NCI-H1417 (cell line): ENCODE measurements at places on chromosomes 7 and 10.
A peak's percentile ranks its signal among the peaks of the same experiment; 100 is the strongest.

DNA sequence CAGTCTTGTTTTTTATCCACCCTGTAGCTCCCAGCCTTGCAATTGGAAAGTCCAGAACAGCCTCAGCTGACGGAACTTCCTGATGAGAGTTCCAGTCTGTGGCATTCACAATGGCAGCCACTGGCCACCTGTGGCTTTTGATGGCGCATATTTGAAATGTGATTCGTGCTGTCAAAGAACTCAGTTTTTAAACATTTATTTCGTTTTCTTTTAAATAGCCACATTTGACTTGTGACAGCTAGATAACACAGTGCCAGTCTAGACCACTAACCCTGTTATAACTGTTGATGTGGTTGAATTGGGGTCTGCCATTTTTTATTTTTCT is 97.3 kb downstream of the INPP5A start:
- DNase-seq: no peak

DNA sequence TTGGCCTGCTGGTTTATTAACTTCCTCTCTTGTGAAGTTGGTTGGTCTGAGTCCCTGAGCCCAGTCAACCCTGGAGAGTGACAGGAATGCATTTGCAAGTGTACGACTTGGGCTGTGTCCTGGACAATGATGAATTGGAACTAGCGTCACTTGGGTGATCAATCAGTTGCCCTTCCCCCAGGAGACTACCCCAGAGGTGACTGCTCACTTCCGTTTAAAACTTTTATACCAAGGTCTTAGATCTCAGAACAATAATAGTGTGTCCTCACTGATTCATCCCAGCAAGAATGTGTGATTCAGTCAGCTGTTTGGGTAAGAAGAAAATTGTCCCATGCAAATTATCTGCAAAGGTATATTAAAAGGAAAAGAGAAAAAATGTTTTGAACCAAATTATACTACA is 102.9 kb upstream of the ARMC3 start:
- no peak for DNase-seq

DNA sequence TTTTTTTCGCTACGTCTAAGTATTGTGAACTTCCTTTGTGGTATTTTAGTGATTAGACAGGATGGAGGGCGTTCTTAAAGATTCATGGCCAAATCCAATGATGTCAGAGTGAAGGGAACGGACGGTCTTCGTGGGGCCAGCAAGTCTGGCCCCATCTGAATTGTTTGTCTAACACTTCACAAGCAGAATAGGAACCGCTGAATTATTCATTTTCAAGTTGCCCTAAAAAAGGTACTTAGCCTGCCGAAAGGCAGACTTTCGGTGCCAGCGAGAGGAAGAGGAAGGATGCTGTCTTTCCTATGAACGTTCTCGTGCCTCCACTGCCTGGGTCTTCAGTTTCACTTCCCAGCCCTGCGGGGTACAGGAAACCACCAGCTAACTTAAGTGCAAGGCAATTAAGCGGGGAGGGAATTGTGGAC is 145.7 kb upstream of the SH2B2 start:
- no peak for DNase-seq

GRCh38 chr10:27564398-27564797 is 60.3 kb downstream of the RAB18 start:
- no peak for DNase-seq

DNA sequence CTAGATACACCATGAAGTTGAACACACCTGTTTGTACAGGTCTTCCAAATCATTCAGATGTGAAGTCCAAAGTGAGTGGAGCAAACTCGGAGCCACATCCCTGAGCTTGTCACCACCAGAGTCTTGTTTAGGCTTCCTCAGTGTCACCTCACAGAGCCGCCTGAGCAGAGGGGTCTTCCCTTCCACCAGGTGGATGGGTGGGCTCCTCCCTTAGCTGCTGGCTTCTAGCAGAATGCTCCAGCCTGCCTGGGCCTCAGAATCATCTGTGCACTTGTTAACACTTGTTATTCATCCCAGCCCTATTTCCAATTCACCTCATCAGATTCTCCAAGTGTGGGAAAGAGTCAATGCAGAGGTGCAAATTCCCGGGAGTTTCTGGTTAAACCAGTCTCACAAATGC is 32.5 kb downstream of the C10orf71 start:
- DNase-seq: no peak

GRCh38 chr7:156582591-156583123 is 57.9 kb upstream of the RNF32 start:
- no peak for DNase-seq

- no peak for DNase-seq
These were observed 280.1 kb downstream of the TNS3 start for GRCh38 chr7:47301657-47302295.

DNA sequence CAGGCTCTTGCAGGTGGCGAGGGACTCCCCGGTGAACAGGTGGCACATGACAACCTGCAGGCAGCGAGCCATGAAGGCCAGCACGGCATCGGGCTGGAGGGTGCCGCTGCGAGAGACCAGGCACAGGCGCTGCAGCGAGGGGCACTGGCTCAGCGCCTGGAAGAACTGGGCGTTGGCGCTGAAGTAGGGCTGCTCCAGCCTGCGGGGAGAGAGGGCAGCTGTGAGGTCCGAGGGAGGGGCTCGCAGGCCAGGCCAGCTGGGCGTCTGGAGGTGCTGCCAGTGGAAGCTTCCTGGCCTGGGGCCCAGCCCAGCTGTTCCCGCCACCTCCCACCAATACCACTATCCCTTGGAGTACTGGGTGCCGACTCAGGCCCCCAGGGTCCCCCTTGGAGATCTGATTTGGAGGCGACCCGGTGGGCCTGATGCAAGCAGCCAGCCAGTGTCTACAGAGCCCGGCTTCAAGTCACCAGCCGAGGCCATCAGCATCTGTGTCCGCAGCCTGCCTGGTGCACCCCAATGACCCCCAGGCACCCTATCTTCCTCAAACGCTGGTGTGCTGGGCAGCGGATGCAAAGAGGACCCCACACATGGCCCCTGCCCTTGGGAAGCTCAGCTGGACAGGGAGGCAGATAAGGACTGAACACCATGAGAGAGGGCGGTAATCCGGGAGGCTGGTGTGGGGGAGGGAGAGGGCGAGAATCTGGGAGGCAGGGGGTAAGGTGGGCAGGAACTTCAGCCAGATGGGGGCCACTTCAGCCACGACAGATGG is 67.8 kb upstream of the TNRC18 start:
- peak; percentile 57 for DNase-seq

DNA sequence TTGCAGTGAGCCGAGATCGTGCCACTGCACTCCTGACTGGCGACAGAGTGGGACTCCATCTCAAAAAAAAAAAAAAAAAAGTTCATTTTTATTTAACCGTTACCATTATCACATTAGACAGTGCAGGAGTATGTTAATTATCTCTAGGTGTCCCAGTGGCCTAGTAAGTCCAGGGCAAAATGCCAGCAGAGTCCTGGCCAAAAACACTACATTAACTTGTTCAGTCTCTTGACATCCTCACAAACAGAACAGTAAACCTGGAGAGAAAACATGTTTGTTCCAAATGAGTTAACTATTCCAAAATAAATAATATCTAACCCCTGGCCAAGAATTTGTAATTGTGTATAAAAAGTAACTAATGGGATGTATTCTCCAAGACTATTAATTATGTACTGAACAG is 43.2 kb downstream of the PTPRZ1 start:
- DNase-seq: peak; percentile 38

GRCh38 chr7:32108651-32109050 is 38.4 kb upstream of the PDE1C start:
- DNase-seq: no peak

DNA sequence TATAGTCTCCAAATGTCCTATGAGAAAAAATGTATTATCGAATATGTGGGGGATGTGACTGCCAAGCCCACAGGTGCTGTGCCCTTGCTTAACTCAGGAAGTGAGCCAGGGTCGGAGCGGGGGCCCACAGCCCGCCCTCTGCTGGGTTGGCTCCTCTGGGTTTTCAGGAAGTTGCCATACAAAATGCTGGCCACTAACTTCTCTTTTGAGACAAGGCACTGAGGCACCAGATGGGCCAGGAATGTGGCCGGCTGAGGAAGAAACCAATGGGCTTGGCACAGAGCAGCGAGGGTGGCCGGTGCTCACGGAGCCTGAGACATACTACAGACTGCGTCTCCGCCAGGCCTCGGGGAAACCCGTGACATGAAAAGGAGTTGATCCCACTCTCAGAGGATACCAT is 58.9 kb downstream of the FAM53B start:
- DNase-seq: no peak

DNA sequence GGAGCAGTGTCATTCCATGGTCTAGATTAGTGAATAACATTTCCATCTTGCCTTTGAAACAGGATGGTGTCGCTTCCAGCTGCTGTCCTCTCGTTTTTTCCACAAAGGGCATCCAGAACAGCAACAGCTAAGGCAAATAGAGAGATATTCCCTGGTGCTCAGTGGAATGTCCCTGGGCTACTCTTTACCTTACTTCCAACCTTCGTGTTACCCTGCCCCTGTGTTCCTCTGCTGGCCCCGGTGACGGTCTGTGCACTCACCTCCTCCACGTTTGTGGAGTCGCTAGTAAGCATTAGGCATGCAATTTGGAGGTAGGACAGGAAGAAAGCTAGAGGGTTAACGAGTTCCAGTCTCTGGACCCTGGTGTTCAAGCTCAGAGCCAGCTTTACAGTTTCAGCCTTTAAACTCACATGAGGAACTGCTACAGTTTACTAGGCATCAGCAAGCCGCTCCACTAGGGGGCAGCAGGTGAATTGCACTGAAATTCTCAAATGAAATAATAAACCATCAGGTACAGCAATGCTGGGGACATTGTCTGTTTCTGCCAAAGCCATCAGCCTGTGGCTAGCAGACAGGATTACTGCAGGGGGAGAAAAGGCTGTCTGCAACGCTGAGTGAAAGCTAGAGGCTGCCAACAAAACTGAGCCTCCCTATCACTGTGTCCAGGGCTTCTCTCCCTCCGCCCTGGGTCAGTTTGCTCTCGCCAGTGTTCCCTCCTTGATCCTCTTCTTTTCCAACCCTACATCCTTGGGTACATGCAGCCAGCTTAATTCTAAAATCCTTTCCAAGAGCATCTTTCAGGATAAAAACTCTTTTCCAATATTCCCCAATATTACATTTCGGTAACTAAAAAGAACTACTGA is 9.0 kb downstream of the MRPL32 start:
- peak; percentile 65 for DNase-seq

GRCh38 chr10:266974-267425 is 131.7 kb downstream of the ZMYND11 start:
- DNase-seq: peak; percentile 31

- DNase-seq: no peak
These were observed 93.8 kb upstream of the SVIL start for GRCh38 chr10:29728541-29729049.

DNA sequence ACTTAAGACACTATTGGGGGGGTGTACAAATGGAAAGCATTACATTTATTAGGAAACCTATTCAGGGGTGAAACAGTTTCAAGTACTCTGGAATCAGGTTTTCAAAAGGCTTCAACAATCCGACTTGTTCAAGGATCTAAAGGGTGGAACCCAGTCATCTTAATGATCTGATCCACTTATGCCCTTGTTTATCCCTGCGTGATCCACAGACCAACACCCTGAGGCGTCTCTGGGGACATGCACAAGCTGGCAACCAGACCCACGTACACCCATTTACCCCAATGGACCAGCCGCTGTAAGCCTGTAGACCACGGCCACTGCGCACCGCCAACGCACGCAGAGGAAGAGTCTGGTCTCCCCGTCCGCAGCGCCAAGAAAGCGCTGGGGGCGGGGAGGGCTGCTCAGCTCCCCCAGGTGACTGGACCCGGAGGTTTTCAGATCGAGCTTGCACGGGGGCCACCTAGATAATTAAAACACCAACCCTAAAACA is 13.4 kb downstream of the HNRNPF start:
- DNase-seq: peak; percentile 55

GRCh38 chr10:75926763-75927162 is 495.3 kb downstream of the LRMDA start:
- no peak for DNase-seq

- DNase-seq: no peak
These were observed 83.0 kb upstream of the DUSP5 start for GRCh38 chr10:110414548-110415309.

- no peak for DNase-seq
These were observed 9.2 kb upstream of the FAS start for GRCh38 chr10:88981435-88981834.

DNA sequence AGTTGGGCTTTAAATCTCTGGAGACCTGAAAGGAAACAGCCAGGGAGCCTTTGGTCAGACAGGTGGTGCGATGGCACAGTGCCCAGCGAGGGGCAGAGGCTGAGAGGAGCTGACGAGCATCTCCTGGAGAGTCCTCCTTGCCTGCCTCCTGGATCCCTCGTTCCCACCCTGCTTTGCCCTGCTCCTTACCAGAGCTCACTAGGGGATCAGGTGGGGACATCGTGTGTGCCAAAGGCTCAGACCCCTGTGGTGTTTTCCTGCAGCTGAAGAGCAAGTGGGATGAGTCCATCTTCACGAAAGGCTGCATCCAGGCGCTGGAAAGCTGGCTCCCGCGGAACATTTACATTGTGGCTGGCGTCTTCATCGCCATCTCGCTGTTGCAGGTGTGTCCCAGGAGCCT is 21.8 kb upstream of the SH2D4B start:
- DNase-seq: no peak

- peak; percentile 69 for DNase-seq
These were observed 439.6 kb downstream of the CALN1 start for GRCh38 chr7:71972534-71972933.

GRCh38 chr10:58806970-58807628 is 294.4 kb downstream of the BICC1 start:
- DNase-seq: no peak

- DNase-seq: no peak
These were observed 12.6 kb upstream of the AOAH start for GRCh38 chr7:36736899-36737211.

DNA sequence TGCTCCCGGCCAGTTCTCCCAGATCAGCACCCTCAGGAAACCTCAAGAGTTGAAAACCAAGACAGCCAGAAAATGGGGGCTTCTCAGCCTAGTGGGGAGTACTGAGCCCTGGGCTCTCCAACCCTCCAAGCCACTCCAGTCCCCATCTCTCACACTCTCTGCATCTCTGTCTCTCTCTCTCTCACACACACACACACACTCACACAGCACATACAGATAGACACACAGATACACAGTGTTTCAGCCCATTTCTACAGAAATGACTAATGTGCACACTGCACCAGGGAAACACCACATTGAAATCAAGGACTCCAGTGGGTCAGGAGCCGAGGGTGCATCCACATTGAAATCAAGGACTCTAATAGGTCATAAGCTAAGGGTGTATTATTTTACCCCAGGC is 107.5 kb downstream of the MKI67 start:
- no peak for DNase-seq

DNA sequence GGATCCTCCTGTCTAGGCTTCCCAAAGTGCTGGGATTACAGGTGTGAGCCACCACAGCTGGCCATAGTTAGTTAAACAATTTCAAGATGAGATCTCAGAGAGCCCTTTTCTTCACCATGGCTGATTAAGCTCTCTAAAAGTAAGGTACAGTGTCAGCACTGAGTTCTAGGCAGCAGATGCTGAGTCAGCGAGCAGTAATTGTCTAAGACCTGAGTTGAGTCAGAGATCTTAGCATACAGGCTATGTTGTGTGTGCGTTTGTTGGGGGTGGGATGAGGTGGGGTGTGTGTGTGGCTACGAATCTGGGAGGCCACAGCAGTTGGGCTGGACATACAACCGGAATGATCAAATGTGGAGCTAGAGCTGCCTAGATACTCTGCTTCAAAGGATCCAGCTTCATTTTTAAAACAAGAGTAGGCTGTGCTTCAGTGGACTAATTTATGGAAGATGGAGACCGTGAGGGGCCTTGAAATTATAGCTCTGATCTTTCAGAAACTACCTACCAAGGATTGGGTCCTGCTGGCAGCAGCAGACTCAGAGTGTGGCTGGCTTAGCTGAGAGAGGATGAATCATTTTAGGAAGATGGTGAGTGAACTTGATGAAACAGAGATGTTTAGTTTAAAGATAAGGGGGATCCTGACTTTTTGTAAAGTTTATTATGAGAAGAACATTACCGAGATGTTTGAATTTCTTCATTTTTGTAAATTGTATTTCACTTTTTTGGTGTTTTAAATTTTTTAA is 17.5 kb upstream of the MTPN start:
- no peak for DNase-seq
